ENCODE measurements at places on chromosomes 11 and 22. TPM values are rescaled to one million over a fixed set of nuclear protein-coding genes. Genes with fewer than 3 reads are reported as not detected.

DNA sequence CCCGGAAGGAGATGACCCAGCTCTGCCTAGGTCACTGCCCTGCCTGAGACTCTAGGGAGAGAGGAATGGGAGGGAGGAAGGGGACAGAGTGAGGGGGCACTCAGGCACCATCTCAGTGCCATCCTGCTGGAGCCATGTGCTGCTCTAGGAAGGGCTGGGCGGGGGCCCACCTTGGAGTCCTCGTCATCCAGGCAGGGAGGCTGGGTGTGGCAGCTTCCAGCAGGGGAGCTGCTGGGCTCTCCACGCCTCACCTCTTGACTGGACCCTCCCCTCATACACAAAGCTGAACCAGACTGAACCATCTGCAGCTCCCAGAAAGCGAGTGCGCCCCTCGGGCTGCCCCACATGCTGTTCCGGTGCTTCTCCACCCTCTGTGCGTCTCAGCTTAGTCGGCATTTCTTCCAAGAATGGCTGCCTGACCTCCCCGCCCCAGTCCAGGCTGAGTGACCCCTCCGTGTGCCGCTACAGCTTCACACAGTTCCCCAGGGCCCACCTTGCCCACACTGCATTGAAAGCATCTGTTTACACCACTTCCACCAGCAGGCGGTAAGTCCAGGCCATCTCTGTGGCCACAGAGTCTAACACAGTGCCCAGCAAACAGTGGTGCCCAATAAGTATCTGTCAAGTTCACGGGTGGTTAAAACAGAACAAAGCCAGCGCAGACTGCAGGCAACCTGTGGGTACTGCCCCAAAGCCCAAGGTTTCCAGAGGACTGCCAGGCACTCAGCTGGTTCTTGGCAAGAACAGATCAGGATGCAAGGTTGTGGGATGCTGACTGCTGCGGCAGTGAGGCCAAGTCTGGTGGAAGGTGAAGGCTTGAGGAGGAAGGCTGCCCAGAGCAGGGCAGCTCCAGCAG lies 9.4 kb upstream of the TRIM29 start:
- no peak for DNase-seq

GRCh38 chr11:102712137-102712536 lies 6.6 kb upstream of the MMP27 start:
- DNase-seq: no peak

GRCh38 chr22:46696229-46696518 lies 41.9 kb downstream of the CERK start:
- peak; percentile 63 for DNase-seq

GRCh38 chr11:85810521-85810870 lies 445 bp downstream of the SYTL2 start:
- DNase-seq: no peak

DNA sequence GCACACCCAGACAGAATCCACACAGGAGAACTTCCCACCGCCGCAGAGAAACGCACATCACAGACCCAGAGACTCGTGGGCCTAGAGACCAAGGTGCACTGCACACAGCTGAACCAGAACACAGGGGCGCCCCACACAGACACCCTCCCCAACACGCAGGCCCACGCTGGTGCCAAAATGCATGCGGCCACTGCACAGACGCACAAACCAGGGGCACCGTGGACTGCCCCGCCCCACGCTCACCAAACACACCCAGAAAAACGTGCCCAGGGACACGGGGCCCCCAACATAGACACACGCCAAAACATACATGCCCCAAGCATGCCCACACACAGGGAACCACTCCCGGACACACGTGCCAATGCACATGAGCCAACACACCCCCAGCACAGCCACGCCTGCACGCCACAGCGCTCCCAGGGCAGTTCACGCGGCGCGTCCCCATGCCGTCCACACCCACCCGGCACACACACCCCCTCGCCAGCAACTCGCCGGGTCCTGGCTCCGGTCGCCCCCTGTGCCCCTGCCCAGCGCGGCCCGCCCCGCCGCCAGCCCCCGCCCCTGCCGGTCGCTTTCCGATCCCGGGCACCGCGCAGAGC lies 7.8 kb downstream of the ELFN2 start:
- no peak for DNase-seq

GRCh38 chr11:20125927-20126326 lies 34.3 kb downstream of the DBX1 start:
- DNase-seq: no peak

DNA sequence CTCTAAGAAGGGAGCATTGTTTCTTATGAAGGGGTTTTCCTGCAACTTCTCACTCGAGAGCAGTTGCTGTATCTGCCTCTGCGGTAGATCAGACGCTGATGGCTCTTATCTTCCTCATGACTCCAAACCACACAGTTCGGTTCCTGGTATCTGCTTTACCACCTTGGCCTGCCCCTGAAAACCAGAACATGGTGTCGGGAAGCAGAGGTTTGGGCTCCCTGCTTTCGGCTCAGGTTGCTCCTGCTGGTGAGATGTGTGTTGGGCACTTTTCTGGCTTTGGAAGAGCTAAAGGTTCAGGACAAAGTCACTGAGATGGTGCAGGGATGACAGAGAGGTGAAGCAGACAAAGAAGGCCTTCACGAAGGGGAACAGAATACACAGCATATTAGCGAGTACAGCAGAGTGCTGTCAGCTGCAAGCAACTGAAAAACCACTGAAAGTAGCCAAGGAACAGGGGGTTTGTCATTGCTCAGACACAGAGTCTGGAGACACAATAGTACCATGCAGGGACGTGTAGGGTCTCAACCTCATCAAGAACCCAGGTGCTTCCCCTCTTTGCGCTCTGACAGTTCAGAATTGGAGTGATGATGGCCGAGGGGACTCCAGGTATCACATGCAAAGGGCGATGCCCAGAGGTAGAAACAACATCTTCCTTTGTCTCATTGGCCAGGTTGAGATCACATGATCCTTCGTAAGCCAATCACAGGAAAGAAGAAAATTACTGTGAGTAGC lies 11.9 kb upstream of the CSF2RB start:
- no peak for DNase-seq

DNA sequence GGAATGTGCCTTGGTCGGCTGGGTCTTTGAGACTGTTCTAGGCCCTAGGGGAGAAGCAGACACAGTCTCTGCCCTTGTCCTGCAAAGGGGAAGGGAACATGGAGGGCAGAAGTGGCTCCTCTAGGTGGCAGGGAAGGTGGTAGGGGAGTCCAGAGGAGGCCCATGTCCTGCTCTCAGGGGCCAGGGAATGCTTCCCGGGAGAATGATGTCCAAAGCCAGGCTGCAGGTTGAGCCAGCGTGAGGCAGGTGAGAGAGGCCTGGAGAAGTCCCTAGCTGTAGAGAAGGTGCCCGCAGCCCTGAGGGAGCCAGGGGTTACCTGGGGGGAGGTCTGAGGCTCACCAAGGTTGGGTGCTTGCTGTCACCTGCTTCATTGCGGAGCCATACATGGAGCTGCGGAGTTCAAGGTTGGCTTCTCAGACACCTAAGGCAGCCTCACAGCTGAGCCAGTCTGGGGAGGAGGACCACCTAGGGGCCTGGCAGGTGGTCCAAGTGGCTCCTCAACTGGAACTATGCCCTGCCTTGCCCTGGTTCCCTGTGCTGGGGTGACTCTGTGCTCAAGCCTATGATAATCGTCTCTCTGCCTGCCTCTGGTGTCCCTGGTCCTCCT lies 46.1 kb downstream of the SMIM38 start:
- DNase-seq: peak; percentile 24

- DNase-seq: no peak
These were observed 58.4 kb downstream of the PPFIBP2 start for GRCh38 chr11:7572001-7572712.

DNA sequence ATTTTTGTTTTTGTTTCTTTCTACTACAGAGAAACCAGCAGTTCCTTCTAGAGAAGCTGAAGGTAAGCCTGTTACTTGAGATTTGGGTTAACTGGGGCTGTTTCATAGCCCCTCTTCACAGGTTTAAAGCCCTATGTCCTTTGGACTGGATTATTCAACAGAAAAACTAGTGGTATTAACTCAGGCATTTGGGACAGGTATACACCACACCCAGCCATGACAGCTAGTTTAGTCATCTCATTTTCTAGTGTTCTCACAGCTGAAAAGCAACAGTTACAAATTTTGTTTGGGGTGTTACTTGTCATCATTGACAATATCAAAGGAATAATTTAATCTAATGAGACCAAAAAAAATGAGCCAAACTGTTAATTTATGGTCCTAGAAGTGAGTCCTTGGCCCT lies 14.0 kb downstream of the LAYN start:
- no peak for DNase-seq

DNA sequence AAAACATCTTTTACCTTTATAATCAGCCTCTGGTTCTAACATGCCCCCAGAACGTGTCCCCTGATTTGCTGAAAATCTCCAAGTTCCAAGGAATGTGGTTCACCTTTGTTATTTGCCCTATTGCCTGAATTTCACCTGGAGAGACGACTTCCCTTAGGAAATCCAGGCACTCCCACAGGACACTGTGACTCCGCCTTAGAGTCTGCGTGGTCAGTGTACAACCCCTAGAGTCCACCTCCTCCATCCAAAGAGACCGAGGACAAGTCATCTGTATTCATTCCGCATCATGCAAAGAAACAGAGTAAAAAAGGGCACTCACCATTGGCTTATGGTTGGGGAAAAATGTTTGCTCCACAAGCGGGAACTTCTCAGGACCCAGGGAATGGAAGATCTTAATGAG lies 63.1 kb downstream of the TIMP3 start:
- no peak for DNase-seq

DNA sequence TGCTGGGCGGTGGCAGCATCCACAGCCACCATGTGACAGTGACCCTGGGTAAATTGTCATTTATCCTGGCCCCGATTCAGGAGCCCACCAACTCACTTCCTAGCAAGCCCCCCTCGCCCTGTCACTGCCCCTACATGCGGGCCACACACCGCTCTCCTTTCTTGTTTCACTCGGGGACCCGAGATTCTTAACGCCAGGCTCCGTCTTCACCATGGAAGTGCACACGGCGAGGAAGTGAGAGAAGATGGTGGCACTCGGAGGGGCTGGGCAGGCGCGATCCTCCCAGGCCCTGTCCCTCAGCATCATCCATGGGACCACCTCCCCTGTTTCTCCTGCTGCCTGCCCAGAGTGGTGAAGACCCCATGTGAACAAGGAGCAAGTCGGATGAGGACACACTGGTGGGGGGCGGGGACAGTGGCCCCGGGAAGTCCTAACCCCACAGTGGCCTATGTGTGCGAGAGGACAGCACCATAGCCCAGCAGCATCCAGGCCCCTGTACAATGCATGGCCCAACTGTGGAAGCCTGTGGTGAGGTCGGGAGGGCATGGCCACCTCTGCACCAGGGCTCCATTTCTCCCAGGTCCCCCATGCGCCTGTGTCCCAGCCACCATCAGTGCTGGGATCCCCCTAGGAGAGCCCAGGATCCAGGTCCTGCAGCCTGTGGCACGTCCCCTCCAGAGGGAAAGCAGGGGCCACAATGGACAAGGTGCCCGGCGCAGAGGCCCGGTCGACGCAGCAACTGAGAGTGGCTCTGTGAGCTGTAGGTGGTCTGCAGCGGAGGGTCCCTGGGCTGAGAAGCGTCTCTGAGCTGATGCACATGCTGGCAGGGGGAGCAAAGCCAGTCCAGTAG lies 262.8 kb downstream of the BRD1 start:
- peak; percentile 34 for DNase-seq

DNA sequence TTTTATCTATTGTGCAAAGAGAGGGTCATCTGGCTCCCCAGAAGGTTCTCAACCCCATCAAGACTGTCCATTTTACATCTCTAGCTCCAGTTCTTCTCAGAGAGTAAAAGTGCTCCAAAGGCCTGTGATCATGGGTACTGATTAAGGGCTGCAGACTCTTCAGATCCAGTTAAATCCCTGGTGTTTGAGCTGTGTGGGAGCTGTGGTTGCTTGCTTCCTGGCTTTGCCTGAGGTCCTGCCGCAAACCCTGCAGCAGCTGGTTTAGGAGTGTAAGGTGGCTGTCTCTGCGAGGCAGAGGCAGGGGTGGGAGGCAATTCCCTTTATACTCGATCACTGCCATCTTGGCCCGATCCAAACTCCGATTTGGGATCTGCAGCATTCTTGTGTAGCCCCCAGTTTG lies 1.2 kb downstream of the MRPL17 start:
- no peak for DNase-seq

- no peak for DNase-seq
These were observed 450.6 kb upstream of the B3GAT1 start for GRCh38 chr11:134862587-134863195.

DNA sequence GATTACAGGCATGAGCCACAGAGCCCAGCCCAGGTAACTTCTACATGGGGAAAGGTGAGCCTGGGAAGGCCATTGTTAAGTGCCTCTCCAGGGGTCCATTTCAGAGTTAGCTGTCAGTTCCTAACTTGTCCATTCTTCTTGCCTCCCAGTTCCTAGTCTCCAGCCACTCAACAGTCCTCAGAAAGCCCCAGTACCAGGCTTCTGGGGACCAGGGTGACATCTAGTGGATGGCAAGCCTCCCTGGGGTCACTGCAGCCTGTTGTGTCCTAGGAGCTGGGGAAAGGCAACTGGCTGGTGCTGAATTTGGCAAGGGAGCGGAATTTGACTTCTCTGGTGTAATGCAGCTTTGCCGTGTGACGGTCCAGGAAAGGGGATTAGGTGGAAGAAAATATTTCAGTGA lies 2.1 kb downstream of the LGALS12 start:
- no peak for DNase-seq

GRCh38 chr11:76094740-76095139 lies 111.6 kb downstream of the WNT11 start:
- no peak for DNase-seq

GRCh38 chr11:79086056-79086455 lies 354.8 kb downstream of the TENM4 start:
- no peak for DNase-seq

GRCh38 chr11:116871248-116871647 lies 33.8 kb upstream of the APOA1 start:
- DNase-seq: no peak

GRCh38 chr11:134370526-134371435 lies 39.0 kb downstream of the GLB1L2 start:
- DNase-seq: peak; percentile 50

DNA sequence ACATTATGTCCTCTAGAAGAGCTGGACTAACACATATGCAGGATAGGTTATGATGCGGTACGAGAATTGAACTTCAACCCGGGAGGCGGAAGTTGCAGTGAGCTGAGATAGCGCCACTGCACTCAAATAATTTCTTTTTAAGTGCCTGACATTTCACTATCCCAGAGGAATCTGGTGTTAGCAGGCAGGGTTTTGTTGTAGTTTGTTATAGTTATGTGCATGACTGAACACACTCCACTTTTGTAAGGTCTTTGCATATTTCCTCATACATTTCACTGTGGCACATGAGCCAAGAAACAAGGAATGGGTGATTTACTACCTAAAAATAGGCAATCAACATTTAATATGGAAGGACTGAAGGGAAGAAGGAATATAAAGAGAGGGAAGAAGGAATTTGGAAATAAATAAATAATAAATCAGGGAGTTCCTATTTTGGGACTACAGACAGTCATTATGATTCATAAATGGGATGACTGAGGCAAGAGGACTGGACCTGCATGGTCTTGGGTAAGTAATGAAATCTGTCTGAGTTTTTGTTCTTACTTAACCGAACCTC lies 8.7 kb upstream of the HIPK3 start:
- DNase-seq: no peak

GRCh38 chr11:125333354-125334073 lies 162.6 kb downstream of the FEZ1 start:
- DNase-seq: no peak

The KRTAP5-9 gene
- not detected for total RNA-seq

The DEAF1 gene
- total RNA-seq: 20.5 TPM

The TRPC6 gene
- 8.7 TPM for total RNA-seq
